Activated CD4-positive, alpha-beta T cell treated with anti-CD3 and anti-CD28 coated beads for 4 hours (primary cell): ENCODE measurements at places on chromosomes 13 and 19.

- DNase-seq = no peak
Measured at GRCh38 chr13:111211789-111212516, 96.8 kb downstream of the ARHGEF7 start.

GRCh38 chr19:15913830-15914229, 16.0 kb upstream of the CYP4F2 start:
- no peak for DNase-seq

DNA sequence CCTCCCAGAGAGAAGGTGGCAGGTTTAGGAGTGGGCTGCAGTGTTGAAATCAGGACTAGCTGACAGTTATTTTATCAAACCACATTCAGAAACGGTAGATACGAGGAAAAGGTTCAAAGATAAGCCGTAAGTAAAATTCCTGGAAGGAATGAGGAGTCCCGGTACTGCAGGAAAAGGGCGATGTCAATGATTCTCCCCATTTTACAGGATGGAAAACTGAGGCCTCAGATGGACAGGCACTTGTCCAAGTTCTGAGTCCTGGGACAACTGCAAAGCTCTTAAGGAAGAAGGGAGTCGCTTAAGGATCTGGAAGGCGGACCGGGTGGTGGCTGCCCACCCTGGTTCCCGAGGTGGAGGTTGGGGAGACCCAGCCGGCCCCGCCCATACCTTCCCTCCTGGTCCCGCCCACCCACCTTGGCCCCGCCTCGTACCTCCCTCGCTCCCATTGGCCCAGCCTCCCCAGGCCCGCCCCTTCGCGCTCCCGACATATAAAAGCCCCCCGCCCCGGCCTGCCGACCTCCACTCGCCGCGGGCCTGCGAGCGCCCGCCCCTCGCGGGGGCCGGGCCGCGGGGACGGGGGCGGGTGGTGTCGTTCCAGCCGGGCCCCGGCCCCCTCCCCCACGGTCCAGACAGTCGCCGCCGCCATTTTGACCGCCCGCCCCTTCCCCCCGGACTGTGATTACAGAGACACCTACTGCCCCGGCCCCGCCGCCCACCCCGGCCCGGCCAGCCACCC, 603 bp downstream of the RFX1 start:
- DNase-seq = peak; percentile 87

DNA sequence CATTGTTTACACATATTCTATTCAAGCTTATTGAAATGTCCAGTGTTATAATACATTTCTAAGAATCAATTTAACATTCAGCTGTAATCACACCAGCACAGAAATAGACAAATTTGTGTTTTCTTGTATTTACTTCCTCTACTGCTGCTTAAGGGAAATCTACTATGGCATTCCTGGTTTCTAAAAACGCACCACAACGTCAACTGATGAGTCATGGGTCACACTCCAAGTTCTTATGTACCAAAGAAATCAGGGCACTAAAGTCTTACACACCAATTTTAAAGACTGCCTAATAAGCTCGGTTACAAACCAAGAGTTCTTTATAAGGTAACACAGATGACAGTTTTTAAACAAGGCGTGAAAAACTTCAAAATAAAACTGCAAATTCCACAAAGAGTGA, 13.2 kb downstream of the LNX2 start:
- no peak for DNase-seq

DNA sequence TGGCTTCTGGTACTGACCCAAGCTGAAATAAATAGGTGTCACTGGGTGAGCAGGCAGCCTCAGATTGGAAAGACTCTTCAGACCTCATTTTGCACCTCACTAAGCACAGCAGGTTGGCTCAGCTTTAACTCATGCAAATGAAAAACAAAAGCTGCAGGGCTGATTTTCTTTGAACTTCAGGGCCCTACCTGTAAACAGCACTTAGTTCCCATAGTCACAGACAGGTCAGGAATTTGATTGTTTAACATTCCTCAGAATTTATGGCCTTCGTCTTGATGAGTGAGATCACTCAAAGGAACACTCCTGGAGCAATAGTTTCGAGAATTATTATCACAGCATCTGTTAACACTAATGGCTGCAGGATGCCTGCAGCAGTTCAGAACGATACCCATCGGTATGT, 718.5 kb downstream of the EFNB2 start:
- no peak for DNase-seq

GRCh38 chr13:114047358-114047881, 73.5 kb upstream of the C13orf46 start:
- DNase-seq = no peak

DNA sequence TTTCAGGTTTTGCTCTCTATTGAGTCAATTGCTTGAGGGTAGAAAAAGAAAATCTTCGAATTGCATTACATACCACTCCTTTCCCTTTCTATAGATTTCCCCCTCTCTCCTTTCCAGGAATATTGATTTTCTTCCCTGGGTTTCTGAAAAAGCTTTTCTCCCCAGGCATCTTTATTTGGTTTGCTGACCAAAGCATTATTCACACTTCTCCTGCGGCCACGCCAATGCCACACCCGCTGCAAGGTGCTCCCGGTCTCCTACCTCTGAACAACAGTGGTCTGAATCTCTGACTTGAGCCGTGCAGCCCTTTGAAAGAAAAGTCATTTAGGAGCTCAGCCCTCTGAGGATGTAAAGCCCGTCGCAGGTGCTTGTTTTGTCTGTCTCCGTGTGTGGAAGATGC, 350.9 kb upstream of the TMTC4 start:
- no peak for DNase-seq

- DNase-seq = peak; percentile 76
Measured at GRCh38 chr13:98484289-98485219, 92.4 kb downstream of the STK24 start.

DNA sequence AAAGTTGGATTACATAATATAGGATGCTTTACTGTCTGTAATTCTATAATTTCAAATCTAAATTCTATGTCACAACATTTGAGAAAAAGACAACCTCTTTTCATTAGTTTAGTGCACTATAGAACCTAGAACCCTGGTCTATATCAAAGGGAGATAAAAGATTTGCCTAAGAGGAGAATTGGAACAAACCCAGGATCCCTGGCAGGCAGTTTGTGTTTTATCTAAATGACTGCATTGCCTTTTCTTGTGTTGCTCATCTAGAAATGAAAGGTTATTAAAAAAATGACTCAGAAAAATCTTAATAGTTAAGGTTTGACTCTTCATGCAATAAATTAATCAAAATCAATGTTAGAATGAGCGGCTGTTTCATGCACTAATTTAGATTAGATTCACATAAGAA, 96.7 kb downstream of the PCDH9 start:
- no peak for DNase-seq

- DNase-seq = peak; percentile 56
Measured at GRCh38 chr19:38049105-38049649, 142.2 kb downstream of the SIPA1L3 start.

GRCh38 chr13:41606646-41607045, 149.3 kb downstream of the RGCC start:
- no peak for DNase-seq

GRCh38 chr19:46815833-46816627, 27.6 kb upstream of the SLC1A5 start:
- DNase-seq = no peak

GRCh38 chr13:51222686-51223559, 725 bp downstream of the FAM124A start:
- no peak for DNase-seq

GRCh38 chr19:13463296-13463695, 43.0 kb downstream of the CACNA1A start:
- DNase-seq = no peak

- DNase-seq = no peak
Measured at GRCh38 chr19:14554382-14554812, 17.5 kb downstream of the NDUFB7 start.

DNA sequence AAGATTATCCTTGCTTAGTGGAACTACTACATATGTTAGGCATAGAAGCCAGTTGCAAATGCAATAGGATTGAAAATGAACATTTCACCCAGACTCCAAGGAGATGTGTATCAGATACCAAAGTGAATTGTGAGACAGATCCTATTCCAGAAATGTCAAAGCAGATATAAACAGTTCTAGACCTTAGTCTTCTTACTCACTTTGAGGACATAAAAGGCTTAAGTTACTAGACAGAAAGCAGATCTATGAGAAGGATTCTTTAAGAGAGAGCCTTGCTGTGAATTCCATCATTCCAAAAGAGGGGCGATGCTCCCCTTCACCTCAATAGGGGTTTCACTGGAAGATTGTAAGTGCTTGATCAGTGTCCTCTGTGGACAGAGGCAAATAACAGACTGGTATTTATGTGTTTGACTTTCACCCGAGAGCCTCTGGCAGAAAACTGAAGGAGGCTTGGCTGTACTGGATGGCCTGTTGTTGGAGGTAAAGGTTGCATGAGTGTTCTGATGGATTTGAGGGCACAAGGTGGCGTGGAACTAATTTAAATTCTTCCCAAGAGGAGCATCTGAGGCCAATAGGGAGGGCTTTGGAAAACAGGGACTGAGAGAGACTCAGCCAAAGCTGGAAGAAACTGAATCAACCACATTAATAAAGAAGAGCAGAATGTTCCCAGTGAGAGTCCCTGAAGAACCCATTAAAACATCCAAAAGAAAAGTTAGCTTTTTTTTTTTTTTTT, 194.8 kb downstream of the DCLK1 start:
- no peak for DNase-seq

DNA sequence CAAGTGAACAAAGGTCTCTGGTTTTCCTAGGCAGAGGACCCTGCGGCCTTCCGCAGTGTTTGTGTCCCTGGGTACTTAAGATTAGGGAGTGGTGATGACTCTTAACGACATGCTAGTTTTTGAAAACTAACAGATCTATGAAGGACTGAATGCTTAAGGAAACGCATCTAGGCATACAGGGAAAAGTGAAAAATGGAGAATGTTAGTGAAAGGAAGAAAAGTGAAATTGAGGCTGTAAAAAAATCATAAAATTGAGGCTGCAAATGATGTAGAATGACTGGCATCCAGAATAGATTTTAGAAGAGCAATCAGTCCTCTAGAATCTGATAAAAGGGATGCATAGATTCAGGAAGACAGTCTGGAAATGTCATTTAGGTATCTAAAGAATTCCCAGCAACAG, 3.5 kb downstream of the ZNF260 start:
- no peak for DNase-seq

- no peak for DNase-seq
Measured at GRCh38 chr19:34256835-34257558, 2.6 kb downstream of the GARRE1 start.

- DNase-seq = no peak
Measured at GRCh38 chr19:7999376-7999775, 6.1 kb downstream of the ELAVL1 start.

DNA sequence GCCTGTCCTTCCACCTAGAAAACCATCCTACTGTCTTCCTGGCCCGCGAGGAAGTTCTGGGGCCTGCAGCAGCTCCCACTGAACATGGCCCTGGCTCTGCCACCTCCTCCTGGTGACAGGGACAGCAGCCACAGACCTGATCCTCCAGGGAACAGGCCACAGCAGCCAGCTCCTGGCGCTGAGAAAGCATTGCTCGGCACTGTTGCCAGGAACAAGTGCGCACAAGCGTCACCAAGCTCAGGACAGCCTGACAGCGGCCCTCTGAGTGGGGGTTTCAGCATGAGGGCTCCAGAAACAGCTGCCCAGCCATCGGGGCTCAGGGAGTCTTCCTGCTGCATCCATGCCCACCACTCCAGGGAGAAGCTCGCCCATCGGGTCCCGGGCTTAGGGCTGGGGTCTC, 21.9 kb downstream of the AP3D1 start:
- DNase-seq = no peak

GRCh38 chr19:7482584-7483439, 6.0 kb downstream of the PEX11G start:
- no peak for DNase-seq

DNA sequence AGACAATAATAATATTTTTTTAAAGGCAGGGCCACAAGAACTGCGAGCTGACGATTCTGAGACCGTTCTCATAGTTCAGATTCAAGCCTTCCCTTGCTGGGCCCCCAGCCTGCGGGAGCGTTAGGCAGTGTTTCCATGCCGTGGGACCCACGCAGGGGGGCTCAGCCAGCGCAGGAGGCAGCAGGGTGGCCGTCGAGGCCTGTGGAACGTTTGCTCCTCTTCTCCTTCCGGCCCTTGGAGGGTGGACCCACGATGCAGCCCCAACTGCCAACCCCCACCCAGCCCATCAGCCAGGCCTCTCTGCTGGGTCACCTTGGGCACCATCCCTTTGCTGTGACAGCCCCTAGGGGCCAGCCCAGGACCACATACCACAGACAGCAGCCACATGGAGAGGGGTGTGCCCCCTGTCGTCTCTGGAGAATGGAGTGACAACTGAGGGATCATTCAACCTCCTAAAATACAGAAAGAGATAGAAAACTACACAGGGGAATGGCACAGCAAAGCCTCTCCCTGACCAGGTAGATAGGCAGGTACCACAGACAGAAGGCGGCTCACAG, 46.8 kb downstream of the PDCD5 start:
- DNase-seq = no peak

DNA sequence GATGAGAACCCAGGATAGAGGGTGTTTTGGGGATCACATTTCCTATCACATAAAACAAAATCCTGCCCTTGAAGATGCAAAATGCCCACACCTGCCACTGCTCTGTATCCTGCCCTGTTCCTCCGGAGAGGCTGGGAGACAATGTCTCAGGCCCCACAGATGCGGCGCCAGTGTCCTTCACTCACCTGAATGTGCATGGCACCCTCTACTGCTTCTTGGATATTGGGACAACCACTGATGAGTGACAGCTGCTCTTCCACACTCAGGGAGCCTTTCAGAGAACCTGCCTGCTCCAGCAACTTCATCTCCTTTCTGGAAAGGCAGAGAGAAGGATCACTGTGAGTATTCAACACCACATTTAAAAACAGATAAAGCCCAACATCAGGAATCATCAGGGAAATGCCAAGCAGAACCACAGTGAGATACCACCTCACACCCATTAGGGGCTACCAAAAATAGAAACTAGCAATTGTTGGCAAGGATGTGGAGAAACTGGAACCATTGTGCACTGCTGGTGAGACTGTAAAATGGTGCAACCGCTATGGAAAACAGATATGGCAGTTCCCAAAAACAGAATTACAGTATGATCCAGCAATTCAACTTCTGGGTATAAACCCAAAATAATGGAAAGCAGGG, 36.4 kb downstream of the CRYL1 start:
- no peak for DNase-seq

DNA sequence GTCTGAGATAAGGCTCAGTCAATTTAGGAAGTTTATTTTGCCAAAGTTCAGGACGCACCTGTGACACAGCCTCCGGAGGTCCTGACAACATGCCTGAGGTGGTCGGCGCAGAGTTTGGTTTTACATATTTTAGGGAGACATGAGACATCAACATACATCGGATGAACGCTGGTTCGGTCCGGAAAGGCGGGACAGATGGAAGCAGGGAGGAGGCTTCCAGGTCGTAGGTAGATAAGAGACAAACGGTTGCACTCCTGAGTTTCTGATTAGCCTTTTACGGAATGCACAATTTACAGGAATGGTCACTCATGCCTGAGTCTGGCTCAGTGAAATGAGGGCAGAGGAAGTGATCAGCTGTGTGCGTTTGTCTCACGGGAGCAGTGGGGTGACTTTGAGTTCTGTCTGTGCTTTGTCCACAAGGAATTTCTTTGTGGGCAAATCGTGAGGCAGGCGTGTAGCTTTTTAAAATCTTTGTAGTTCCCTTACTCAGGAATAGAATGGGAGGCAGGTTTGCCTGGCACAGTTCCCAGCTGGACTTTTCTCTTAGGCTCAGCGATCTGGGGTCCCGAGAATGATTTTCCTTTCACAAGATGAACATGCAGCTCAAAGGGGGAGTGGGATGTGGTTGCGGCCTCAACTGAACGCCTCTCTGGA, 36.2 kb downstream of the C13orf46 start:
- DNase-seq = no peak
